ENCODE measurements at places on chromosomes 13 and 19. TPM values are rescaled to one million over a fixed set of nuclear protein-coding genes. Genes with fewer than 3 reads are reported as not detected.

Gene ZNF439
- 0.14 TPM for total RNA-seq

Gene ELANE
- total RNA-seq = not detected

Gene FFAR2
- total RNA-seq = not detected

Gene LHB
- not detected for total RNA-seq

Gene DCT
- total RNA-seq = not detected

Gene ZNF724
- 15.8 TPM for total RNA-seq

Gene ZNF614
- 14.3 TPM for total RNA-seq

Gene KLK4
- not detected for total RNA-seq

Gene ZNF317
- 16.4 TPM for total RNA-seq

- DNase-seq = no peak
These were observed 78.5 kb downstream of the STARD13 start for GRCh38 chr13:33206945-33207614.

DNA sequence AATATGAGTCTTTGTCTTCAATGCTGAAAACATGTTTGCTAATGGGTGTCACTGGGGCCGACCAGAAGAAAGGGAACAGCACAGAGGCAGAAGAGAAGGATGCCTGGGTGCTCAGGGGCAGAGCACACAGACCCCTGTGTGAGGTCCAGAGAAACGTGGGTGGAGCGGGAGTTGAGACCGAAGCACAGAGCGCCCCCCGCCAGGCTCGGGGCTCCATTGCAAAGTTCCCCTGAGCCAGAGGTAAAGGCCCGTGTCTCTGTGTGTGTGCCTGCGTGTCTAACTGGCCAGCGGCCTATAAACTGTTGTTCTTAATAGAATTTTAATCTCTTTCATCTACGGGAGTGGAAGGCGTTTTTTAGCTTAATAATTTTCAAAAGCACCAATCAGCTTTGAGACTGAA lies 343.1 kb downstream of the TEX29 start:
- DNase-seq = no peak

DNA sequence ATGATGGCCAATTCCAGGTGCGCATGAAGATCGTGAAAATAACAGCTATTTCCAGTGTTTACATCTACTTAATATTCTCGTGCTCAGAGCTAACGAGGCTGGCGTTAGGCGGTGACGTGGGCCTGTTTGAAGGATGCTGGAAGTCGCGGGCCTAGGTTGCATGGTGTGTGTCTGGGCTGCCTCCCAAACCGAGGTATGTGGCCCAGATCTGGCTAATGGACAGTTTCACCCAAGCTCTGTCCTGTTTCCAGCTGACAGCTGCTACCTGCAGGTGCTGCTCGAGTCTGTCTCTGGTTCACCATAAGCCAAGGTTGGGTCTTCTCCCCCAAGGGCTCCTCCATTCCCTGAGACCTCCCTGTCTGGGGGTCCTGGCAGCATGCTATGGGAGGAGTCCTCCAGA lies 40.5 kb upstream of the KCTD15 start:
- DNase-seq = no peak

- no peak for DNase-seq
These were observed 155.0 kb upstream of the SERP2 start for GRCh38 chr13:44218501-44219240.

GRCh38 chr19:58067240-58067912 lies 8.3 kb downstream of the ZNF135 start:
- DNase-seq = no peak

DNA sequence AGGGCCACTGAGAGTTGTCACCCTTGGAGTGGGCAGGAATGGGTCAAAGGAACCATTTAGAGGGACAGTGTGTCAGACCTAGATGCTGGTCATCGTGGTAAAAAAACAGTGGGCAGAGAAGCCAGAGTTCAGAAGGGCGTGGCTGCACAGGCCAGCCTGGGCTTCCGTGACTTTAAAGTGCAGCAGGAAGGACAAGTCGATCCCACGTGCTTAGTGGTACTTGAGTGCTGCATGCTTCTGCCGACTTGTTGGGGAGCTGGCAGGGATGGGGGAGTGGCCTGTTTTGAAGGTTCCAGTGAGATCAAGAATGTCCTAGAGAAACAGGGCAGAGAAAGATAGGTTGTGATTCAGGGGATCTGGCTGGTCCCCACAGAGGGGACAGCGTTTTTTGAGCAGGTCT lies 17.0 kb downstream of the LYL1 start:
- DNase-seq = no peak

DNA sequence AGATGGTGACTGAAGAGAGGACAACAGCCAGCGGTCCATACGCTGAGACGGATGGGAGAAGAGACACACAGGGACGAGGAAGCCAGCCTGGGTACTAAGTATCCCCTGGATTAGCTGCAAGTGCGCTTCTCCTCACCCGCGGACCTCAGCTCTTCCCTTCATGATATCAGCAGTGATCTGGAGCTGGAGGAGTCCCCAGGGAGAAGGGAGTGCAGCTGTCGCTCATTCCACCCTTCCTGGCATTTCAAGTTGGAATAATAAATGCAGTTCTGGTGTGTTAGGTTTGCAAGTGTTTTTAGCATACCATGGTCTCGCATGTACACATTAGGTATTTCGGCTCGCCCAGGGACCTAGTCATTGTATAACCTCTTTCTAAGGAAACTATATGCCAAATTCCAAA lies 88.5 kb upstream of the C1QTNF9B start:
- no peak for DNase-seq

- DNase-seq = no peak
These were observed 7.1 kb upstream of the DHRS12 start for GRCh38 chr13:51811046-51811445.

GRCh38 chr19:1592024-1592754 lies 476 bp downstream of the MBD3 start:
- DNase-seq = peak; percentile 65

GRCh38 chr19:1110809-1111640 lies 7.2 kb downstream of the GPX4 start:
- DNase-seq = no peak

DNA sequence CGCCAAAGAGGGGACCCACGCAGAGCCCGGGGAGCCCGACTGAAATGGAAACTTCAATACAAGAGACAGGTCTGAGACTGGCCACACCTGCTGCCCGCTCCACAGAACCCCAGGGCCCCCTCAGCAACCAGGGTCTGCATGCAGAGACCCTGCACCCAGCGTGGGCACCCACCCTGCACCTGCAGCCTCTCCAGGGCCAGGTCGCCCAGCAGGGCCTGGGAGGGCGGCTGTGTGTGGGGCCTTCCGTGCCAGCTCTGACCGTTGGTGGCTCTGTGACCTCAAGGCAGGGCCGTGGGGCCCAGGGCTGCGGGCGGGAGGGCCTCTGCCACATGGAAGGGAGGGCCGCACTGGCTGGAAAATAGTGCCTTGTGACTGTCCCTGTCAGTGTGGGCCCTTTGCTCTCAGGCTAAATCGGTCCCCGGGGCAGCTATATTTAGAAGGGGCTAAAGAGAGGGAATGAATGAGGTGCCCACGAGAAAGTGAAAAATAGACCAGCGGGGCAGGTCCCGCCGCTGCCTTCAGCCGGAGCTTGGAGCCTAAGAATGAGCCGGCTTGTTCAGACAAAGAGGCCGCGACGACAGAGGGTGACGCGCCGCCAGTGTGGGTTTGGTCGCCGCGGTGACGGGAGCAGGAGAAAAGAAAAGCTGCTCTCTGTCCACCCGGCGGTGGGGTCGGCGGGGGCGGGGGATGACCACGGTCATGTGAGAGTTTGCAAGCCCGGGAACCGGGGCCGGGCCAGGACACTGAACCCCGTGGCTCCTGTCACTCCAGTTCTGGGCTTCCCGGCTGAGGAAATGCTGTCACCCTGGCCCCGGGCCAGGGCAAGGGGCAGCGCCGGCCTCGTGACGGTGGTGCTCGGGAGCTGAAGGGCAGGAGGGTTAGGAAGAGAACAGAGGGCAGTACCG lies 70.5 kb downstream of the GADD45B start:
- DNase-seq = peak; percentile 57

GRCh38 chr13:46663206-46664037 lies 110.5 kb downstream of the LRCH1 start:
- DNase-seq = no peak

- no peak for DNase-seq
These were observed 66.6 kb upstream of the C1QTNF9B start for GRCh38 chr13:23963947-23964346.

- no peak for DNase-seq
These were observed 46.9 kb downstream of the TEX29 start for GRCh38 chr13:111367340-111367739.

GRCh38 chr19:42345191-42345812 lies 19.9 kb downstream of the MEGF8 start:
- no peak for DNase-seq

- no peak for DNase-seq
These were observed 71.6 kb upstream of the ZDHHC20 start for GRCh38 chr13:21530656-21531055.

DNA sequence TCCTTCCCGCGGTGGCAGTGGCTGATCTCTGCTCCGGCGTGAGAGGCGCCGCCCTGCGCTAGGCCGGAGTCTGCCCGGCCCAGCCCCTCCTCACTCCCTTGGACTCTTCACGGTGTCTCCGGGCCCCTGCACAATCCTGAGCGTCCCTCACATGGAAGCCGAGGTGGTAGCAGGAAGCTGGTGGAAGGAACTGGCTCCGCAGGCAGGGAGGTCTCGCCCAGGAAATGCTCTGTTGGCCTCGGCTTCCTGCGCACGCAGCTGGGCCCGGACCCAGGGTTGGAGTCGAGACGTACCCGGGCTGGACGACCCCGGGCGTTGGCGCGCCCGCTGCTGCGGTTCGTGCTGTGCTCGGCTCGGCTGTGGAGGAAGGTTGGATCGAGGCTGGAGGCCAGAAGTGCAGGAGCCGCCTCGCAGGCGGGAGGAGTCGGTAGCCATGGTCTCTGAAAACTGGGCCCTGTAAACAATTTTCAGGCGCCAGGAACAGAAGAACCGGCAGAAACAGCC lies 46.3 kb downstream of the ZNF724 start:
- no peak for DNase-seq

DNA sequence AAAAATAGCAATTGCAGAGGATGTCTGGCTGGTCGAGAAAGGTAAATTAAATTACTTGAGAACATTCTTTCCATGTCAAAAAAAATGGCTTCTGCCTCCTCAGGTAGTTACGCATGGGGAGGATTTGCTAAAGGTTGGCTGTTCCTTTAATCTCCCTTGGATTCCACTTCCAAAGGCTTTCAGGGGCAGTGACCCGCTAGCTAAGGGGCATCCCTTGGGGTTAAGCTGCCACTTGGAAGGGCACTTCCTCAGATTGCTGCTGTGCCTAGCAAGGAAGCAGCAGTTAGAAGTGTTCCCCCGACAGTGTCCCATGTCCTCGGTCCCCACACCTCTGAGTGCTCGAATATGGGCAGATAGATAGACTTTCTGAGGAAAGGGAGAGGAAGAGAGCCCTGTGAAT lies 108.5 kb downstream of the RGCC start:
- DNase-seq = no peak

- DNase-seq = no peak
These were observed 20.9 kb upstream of the SIGLEC11 start for GRCh38 chr19:49981603-49982593.

GRCh38 chr13:114296902-114297301 lies 15.5 kb downstream of the UPF3A start:
- no peak for DNase-seq

- DNase-seq = peak; percentile 59
These were observed at the start of gene FSD1 for GRCh38 chr19:4304538-4305256. FSD1 (plus strand) TSS chr19:4304598; CDS start chr19:4304747, 149 bp downstream.

DNA sequence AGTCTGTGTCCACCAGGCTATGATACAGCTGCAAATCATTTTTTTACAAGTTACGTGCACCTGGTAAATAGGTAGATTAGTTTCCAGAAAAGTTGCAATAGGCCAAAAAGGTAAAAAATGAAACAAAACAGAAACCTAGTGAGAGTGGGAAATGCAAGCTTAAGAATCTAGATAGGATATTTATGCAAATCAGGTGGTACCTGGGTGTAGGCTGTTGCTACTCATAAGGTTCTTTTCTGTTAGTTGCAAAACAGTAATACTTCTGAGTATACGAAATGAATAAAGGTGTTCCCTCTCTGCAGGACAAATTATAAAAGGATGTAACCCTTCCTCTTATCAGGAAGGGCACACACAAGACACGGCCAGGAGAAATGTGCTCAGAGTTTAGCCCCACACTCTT lies 97.9 kb downstream of the UGGT2 start:
- no peak for DNase-seq

DNA sequence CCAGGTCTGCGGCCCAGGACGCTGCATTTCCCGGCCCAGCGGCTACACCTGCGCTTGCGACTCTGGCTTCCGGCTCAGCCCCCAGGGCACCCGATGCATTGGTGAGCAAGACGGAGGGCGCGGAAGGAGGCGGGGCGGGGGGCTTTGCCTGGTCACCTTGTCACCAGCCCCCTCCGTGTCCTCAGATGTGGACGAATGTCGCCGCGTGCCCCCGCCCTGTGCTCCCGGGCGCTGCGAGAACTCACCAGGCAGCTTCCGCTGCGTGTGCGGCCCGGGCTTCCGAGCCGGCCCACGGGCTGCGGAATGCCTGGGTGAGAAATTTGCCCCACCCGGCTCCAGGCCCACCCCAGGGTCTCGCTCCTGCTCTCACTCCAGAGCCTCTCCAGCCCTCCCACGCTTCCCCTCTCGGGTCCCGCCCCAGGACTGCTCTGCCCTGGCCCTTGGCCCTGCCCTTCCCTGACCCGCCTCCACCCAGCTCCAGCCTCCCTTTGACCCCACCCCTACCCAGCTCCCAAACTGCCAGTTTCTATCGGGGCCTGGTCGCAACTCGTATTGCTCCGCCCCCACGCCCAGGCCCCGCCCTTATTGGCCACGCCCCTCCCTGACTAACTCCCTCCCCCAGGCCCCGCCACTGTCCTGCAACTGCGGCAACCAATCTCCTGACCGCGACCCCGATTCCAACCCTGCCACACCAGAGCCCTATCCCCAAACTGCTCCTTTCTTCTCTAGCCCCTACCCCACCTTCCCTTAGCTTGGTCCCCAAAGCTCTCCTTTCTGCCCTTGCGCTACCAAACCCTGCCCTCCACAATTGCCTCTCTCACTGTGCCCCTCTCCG lies 8.6 kb downstream of the LTBP4 start:
- DNase-seq = peak; percentile 78

DNA sequence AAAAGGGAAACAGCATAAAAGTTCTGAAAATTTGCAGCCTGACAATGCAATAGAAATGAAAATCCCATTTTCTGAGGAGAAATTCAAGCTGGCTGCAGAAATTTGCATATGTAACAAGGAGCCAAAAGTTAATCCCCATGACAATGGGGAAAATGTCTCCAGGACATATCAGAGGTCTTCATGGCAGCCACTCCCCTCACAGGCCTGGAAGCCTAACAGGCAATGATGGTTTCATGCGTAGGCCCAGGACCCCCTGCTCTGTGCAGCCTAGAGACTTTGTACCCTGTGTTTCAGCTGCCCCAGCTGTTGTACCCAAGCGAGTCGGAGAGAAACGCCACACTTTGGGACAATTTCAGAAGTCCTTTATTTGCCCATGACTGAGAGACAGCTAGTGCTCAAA lies 701.3 kb upstream of the KLHL1 start:
- no peak for DNase-seq

DNA sequence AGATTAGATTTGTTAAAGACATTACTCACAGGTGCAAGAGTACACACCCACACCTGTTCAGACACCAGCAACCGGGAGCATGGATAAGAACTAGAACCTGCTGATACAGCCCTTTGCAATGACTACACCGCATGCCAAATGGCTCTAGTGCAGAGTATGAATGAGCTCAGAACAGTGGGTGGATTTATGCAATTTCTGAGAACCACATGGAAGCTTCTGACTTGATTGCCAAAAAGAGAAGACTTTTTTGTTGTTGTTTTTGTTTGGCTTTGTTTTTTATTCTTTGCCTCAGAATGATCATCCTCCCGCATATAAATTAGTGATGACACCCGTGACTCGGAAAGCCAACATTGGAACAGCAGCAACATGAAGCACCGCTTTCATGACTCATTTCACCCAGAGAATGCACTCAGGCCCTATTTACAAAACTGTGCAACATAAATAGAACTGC lies 77.4 kb upstream of the LRCH1 start:
- peak; percentile 42 for DNase-seq
